ENCODE measurements at places on chromosomes 2 and 18.

GRCh38 chr18:73835656-73836364 is 311.8 kb downstream of the FBXO15 start:
- H3K27me3 ChIP-seq = no peaks in the 10 kb centered on the region
- no peak overlapping the region for H3K4me3 ChIP-seq
- DNase-seq = no peak
- no peaks in the 10 kb centered on the region for H3K36me3 ChIP-seq
- H3K4me1 ChIP-seq = no peaks in the 10 kb centered on the region

DNA sequence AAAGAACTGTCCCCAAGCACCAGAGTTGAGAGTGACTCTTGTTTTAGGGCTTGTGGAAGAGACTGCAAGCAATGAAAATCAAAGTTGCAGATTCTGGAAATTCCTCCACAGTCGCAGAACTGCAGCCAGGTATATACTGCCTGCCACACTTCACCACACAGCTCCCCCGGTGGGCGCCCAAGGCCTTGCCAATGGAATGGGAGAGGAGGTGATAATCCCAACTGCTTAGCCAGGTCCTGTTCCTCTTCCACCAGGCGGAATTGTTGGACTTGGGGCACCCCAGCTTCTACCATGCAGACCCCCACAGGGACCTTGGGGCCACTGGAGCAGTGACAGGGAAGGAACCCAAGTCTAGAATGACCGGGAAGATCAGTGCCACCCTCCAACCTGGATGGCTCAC is 4.8 kb upstream of the PDIA6 start:
- no peak for DNase-seq
- H3K36me3 ChIP-seq = no peaks in the 10 kb centered on the region
- no peak overlapping the region for H3K27ac ChIP-seq
- peaks cover 4% of the 10 kb centered on the region for H3K4me1 ChIP-seq
- no peak overlapping the region for H3K4me3 ChIP-seq
- H3K27me3 ChIP-seq = peaks cover 71% of the 10 kb centered on the region

DNA sequence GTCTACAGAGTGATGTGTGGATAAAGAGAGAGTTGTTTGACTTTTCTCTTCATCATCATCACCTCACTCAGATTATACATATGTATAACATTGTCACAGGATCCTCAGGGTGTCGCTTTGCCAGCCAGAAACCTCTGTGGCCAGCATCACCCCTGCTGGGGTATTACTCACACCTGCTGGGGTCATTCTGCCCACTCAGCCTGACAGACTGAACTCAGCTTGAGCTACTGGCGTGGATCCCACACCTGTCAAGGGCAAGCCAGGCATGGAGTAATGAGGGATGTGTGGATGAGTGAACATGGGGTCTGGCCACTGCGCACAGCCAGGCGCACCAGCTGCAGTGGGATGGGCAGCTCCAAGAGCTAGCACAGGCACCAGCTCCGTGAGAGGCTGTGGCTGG is 870.6 kb downstream of the CBLN2 start:
- H3K4me3 ChIP-seq = no peak overlapping the region
- DNase-seq = no peak
- no peaks in the 10 kb centered on the region for H3K4me1 ChIP-seq
- no peak overlapping the region for H3K27ac ChIP-seq
- H3K27me3 ChIP-seq = no peaks in the 10 kb centered on the region

- DNase-seq = no peak
- no peak overlapping the region for H3K4me3 ChIP-seq
- H3K4me1 ChIP-seq = peaks cover 5% of the 10 kb centered on the region
Observed at GRCh38 chr2:11678306-11678960, 8.4 kb upstream of the NTSR2 start.

DNA sequence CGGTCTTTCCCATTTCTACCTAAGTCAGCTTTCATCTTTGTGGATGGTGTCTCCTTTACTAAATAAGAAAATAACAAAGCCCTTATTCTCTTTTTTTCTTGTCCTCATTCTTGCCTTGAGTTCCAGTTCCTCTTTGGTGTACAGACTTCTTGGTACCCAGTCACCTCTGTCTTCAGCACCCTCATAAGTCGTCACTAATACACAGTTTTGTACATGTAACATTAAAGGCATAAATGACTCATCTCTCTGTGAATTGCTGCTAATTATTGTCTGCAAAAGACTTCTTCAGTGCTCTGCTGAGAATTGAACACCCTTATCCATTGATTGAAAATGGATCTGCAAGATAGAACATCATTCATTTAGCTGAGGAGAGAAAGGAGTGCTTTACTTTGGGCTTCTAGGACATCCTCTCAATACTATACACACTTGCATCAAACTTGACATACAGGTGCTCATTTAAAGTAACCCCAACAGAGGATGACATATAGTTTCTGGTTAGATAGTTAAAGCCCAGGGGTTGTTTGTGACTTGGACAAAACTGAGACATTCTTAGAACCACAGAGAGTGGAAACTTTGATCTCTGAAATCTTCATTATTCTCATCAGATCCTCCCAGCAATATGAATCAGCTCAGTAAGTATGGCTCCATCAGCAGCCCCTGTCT is 97.0 kb downstream of the XRCC5 start:
- H3K4me3 ChIP-seq = no peak overlapping the region
- peaks cover 74% of the 10 kb centered on the region for H3K36me3 ChIP-seq
- H3K4me1 ChIP-seq = peaks cover 18% of the 10 kb centered on the region
- DNase-seq = no peak

- H3K4me3 ChIP-seq = no peak overlapping the region
- H3K36me3 ChIP-seq = no peaks in the 10 kb centered on the region
- no peak for DNase-seq
Observed at GRCh38 chr2:132584976-132585817, 84.8 kb downstream of the LYPD1 start.

DNA sequence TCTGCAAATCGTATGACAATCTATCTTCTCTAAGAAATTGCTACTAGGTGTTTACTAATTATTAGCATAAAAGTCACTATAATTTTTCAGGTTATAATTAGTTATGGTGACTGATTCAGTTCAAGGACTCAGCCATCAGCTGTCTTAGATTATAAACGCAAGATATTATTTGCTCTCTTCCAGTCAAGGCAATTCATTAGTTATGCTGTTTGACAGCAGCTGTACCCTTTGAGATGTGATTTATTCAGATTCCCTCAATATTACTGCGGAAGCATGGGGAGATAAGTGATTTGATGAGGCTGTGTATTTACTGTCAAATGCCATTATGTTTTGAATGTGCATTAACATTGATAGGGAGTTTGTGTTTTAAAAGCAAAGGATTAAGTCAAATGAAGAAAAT is 558.9 kb upstream of the FSIP2 start:
- no peaks in the 10 kb centered on the region for H3K36me3 ChIP-seq
- H3K27ac ChIP-seq = no peak overlapping the region
- H3K4me1 ChIP-seq = no peaks in the 10 kb centered on the region
- H3K27me3 ChIP-seq = no peaks in the 10 kb centered on the region
- no peak for DNase-seq

GRCh38 chr18:56358608-56359280 is 279.6 kb downstream of the TXNL1 start:
- H3K27me3 ChIP-seq = no peaks in the 10 kb centered on the region
- no peak overlapping the region for H3K27ac ChIP-seq
- no peaks in the 10 kb centered on the region for H3K4me1 ChIP-seq

DNA sequence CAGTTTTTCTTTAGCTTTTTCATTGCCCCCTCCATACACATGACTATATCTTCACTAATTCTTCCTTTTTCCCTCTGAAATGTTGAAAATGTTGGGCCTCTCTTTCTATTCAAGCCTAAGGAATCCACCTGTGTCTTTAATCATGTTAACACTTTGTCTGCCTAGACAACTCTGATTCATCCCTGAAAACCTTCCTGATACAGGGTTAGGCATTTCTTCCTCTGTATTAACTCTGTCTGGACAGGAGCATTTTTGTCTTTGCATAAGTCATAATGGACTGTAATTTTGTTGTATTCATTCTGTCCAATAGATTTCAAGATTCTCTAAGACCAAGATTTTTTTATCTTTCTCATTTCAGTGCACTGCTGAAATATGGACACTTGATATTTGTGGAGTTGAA is 297.3 kb downstream of the IKZF2 start:
- H3K27me3 ChIP-seq = no peaks in the 10 kb centered on the region
- DNase-seq = no peak
- no peaks in the 10 kb centered on the region for H3K36me3 ChIP-seq
- H3K4me1 ChIP-seq = no peaks in the 10 kb centered on the region
- H3K27ac ChIP-seq = no peak overlapping the region

GRCh38 chr2:191501561-191502168 is 176.3 kb upstream of the NABP1 start:
- no peak overlapping the region for H3K4me3 ChIP-seq
- no peak for DNase-seq
- no peaks in the 10 kb centered on the region for H3K4me1 ChIP-seq
- peaks cover 10% of the 10 kb centered on the region for H3K27me3 ChIP-seq
- no peak overlapping the region for H3K27ac ChIP-seq
- no peaks in the 10 kb centered on the region for H3K36me3 ChIP-seq
